Amniotic stem cell (primary cell): ENCODE measurements at places on chromosomes 13 and 19.

- DNase-seq = no peak
These were observed 245.6 kb downstream of the KLF5 start for GRCh38 chr13:73304442-73304841.

DNA sequence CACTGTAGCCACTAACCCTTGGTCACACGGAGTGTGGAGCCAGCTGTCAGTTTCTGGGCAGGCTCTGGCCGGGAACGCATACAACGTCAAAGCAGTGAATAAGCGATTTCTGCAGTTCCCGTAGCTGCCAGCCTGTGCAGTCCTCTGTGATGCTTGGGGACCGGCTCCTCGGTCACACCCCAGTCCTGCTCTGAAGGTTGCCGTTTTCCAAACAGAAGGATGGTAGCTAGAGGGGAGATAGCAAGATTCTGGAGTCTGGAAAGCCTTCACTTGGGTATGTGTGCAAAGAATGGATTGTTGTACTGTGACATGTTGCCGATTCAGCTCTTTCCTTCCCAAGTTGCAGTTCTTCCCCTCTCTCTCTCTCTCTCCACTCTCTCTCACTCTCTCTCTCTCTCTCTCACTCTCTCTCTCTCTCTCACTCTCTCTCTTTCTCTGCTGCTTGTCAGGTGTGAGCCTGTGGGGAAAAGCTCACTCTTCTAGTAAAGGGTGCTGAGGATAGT lies 38.7 kb upstream of the C1QTNF9 start:
- peak; percentile 3 for DNase-seq

GRCh38 chr13:41802043-41802683 lies 158.7 kb downstream of the VWA8 start:
- DNase-seq = no peak

DNA sequence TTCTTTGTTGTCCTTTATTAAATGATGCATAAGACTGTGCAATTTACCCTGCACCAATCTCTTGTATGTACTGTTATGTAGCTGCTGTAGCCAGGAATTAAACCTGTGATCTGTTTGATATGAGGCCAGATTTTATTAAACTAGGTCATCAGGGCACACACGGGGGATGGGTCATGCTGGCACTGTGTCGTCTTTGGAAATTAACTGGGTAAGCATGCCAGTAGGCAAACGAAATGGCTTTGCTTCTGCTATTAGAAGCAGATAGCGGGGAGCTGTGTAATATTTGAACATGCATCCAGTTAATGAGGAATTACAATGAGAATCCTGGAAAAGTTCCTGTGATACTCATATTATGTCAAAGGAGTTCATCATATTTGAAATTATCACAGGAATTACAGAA lies 23.5 kb downstream of the MTUS2 start:
- DNase-seq = no peak

DNA sequence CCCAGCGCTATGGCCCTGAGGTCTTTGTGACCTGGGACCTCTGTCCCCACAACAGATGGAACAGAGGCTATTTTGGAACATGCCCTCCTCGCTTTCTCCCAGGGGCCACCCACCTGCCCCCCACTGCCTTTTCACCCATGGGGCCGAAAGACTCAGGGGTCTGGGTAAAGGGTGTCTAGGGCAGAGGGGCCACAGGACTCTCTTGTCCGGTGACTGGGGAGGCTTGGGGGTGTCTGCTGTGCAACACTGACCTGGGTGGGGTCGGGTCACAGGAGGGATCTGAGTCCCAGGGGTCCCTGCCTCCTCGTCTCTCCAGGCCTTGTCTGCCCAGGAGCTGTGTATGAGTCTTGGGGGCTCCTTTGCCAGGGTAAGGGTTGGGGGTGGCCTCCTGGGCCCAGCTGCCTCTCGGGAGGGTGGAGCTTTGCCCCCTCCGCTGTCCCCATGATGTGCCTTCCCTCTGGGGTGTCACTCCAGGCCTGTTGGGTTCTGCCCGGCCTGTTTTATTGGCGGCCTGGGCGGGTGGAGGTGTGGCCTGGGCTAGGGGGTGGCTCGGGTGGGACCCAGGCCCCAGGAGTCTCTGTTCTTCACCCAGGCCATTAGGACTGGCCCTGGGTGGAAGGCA lies 2.1 kb downstream of the ARID3A start:
- no peak for DNase-seq

DNA sequence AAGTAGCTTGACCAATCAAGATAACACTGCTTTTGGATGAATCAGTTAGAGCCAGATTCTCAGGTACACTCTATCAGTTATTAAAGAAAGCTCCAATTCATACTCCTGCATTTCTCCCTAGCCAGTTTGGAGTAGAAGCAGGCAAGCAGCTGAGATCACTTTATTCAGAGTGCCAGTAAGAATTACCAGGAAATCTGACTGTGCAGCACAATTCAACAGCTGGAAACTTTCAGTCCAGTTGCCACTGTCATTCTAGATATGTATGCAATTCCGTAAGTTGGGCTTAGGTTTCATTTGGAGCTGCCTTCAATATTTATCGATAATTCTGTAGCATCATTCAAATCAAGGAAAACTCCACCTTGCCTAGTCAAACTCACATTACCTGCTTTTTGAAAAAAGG lies 2625.6 kb upstream of the PCDH20 start:
- no peak for DNase-seq

DNA sequence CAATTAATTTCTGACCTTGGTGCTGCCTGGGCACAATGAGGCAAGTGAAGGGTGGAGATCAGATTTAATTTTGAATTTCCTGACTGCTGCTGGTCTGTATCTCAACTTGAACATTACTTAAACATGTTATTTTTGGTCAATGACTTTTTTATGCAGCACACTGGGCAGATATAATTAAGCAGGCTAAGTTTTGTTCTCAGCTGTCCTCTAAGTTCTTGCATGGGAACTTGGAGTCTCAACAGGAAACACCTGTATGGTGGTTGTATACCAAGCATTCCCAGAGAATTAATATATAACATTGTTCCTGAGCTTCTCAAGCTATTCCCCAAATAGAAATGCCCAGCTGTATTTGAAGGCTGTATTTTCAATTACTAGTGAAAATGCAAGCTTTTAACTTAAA lies 113.5 kb upstream of the EDNRB start:
- DNase-seq = no peak

GRCh38 chr13:113364311-113364889 lies 470 bp upstream of the GRTP1 start:
- DNase-seq = no peak

- no peak for DNase-seq
These were observed 166.4 kb downstream of the KATNAL1 start for GRCh38 chr13:30140973-30141372.

DNA sequence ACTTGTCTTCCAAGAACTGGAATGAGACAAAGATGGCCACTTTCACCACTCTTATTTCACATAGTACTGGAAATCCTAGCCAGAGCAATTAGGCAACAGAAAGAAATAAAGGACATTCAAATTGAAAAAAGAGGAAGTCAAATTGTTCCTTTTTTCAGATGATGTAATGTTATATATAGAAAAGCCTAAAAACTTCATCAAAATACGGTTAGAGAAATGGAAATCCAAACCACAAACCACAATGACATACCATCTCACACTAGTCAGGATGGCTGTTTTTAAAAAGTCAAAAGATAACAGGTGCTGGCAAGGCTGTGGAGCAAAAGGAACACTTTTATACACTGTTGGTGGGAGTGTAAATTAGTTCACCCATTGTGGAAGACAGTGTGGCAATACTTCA lies 113.3 kb upstream of the SPRY2 start:
- DNase-seq = no peak

- peak; percentile 25 for DNase-seq
These were observed 23.0 kb downstream of the GPC6 start for GRCh38 chr13:93249364-93250306.

DNA sequence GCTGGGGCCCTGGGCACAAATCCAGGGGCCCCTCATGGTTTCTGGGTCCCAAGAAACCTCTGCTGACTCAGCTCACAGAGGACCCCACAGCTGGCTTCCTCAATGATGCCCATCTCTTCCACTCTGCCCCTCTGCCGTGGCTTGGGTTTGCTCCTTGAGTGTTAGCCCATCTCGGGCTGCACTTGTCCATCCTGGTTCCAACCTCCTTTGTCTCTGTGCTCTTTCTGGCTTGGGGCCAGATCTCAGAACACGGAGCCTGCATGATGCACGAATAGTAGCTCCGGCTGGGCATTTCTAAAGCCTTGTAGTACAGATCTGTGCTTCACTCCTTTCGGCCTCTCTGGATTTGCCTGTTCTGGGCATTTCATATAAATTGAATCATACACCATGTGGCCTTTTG lies 53.8 kb downstream of the F2RL3 start:
- DNase-seq = no peak

- no peak for DNase-seq
These were observed 166.6 kb downstream of the NDFIP2 start for GRCh38 chr13:79647533-79647932.

DNA sequence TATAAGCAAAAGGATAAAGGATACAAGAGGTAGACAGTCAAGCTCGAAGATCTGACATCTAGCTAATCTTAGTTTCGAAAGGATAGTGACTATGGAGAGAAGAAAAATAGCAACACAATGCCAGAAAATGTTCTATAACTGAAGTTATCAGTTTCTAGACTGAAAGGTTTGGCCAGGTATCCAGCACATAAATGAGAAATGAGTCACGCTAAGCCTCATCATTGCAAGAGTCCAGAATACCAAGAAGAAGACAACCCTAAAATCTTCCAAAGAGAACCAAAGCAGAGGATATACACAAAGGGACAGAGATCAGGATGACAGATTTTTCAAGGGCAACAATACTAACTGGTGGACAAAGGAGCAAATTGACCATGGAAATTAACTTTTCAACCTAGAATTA lies 237.0 kb downstream of the POSTN start:
- DNase-seq = no peak
